ENCODE measurements at places on chromosomes 2 and 18.

GRCh38 chr18:35110554-35111485 lies 69.6 kb downstream of the MAPRE2 start:
- no peak for DNase-seq

DNA sequence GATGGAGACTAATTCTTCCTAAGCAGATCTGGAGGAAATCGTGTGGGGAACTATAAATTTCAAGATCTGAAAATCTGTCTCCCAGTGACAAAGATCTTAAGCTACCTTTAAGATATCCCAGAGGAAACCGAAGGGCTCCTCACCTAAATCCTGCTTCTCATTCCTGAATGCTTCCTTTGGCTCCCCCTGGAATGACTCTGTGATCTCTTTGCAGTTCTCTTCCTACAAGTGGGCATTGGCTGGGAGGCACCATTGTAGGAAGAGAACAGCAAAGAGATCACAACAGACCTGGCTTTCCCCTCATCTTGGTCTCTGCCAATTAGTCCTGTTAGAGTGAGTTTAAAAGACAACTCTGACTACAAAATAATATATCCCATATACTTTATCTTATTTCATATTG lies 70.0 kb upstream of the KCNH7 start:
- no peak for DNase-seq

DNA sequence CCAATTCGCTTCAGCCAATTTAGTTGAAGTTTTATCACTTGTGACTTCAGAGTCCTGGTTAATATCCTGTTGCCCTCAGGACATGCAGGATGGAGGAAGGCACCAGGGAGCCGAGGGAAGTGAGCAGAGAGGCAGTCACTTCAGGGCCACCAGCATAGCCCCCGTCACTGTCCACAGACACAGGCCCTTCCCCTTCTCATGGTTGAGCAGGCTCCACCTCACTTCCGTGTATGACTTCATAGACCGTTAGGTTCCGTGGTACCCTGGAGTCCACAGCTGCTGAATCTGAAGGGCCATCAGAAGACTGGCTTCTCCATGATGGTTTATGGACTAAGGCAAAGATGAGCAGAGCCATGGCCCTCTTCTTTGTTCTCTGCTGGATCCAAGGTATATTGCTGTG lies at the start of gene C2orf92:
Gene C2orf92 (plus strand): TSS at position 266 of the 400 bp plus-strand sequence. CDS start 76 bp downstream, at position 342.
- DNase-seq, result no peak

DNA sequence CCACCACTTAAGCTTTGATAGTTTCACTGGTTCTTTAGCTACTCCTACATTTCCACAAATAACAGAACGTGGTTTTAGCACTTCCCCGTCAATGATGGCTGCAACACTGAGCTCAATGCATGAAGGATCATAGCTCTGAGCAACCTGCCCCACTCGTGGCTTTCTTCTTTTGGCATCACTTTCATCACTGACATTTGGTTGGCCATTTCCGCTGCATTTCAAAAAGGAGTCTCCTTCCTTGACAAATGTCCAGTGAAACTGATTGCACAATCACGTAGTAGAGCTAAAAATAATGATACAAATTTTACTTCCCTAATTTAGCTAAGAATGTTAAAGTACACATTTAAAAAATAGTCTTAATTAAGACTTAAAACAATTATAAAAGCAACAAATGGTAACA lies 205.2 kb upstream of the HDAC4 start:
- no peak for DNase-seq

DNA sequence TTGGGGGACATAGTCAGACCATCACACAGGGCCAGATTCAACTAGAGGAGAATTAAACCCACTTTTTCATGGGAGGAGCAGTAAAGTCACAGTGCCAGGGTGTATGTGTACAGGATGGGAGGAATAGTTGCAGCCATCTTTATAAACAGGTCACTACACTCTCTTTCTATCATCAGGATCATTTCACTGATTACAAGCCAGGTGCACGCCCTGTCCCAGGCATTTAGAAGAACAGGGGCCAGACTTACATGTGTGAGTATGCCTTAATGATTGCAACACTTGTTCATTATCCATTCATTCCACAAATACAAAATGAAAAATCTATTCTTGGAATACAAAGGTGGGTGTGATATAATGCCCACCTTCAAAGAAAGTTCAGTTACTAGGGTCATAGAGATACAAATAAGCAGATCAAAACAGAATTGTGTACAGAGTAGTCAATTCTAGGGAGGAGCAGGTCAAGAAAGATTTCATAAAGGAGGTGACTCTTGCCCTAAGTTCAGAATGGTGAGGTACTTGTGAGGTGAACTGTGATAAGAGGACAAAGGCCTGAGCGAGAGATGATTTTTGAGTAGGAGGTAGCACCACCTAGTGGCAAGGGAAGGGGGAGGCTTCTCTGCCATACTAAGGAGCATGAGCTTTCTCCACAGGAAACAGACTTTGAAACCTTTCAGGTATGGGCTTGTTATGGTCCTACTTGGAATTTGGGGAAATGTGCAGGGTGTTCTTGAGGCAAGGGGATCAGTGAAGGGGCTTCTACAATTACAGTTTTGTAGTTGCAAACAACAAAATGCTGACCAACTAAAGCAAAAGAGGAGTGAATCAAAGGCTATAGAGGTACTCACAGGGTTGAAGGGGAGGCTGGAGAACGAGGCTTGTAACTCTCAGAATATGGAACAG lies 156.3 kb downstream of the SUCLG1 start:
- peak; percentile 53 for DNase-seq

GRCh38 chr2:190859347-190860297 lies 21.0 kb upstream of the GLS start:
- DNase-seq, result no peak

DNA sequence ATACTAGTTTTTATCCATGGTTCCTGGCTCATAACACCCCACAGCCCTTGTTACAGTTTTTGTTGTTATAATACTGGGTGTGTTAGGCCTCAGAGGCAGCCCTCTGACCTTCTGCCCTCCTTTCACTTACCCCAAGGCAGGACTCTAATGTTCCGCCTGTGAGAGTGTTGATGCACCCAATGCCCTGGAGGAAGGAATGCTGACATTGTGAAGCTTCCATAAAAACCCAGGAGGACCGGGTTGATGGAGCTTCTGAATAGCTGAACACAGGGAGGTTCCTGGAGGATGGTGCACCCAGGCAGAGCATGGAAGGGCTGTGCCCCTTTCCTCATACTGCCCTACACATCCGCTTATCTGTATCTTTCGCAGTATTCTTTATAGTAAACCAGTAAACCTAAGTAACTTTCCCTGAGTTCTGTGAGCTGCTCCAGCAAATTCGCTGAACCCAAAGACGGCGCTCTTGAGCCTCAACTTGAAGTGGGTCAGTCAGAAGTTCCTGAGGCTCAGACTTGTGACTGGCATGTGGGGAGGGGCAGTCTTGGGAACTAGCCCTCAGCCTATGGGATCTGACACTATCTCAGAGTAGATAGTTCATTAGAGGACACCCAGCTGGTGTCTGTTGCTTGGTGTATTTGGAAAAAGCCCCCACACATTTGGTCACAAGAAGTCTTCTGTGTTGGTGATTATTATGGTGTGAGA lies 10.4 kb downstream of the STON1 start:
- DNase-seq, result no peak

DNA sequence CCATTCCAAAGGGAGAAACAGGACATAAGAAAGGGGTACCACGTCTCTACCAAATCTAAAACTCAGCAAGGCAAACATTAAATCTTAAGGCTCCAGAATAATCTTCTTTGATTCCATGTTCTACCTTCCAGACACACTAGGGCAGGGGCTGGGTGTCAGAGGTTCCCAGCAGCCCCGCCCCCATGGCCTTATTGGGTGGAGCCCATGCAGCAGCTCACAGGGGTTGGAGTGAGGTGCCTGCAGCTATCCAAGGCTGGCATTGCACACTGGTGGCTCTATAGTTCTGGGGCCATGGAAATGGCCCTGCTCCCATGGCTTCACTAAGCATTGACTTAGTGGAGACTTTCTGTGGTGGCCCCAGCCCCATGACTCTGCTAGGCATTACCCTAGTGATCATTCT lies 14.9 kb upstream of the OSR1 start:
- no peak for DNase-seq

GRCh38 chr18:74806700-74807416 lies 209.2 kb downstream of the ZNF407 start:
- DNase-seq, result no peak

DNA sequence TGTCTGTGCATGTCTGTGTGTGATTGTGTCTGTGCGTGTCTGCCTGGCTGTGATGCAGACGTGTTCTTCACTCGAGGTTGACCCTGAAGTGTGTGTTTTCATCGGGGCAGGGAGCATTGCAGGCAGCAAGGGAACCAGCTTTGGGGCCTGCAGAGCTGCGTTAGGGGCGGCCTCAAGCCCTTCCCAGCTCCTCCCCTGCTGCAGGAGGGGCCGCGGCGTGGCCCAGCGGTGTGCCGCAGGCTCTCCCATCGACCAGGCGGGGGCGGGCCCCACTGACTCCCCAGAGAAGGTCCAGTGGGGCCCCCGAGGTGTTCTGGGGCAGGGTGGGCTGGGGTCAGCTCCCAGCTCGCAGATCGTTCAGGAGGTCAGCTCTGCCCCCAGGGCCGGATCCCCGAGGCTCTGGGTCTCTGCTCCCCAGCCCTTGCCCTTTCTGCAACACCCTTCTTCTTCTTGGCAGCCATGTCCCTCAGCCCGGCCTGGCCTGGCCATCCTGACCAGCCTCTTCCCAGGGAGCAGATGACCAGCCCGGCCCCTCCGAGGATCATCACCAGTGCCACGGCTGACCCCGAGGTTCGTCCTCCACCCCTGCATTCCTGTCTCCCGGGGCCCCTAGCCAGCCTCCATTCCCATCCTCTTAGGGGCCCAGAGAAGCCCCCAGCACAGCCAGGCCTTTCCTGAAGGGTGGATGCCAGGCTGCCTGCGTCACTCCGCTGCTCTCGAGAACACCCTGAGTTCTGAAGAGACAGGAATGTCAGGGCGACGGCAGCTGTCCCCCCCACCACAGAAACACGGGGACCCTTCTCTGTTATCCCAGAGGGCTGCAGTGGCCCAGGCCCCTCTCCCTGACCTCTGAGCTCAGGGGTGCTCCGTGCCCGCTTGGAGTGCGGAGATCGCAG lies 11.1 kb upstream of the KLHL30 start:
- DNase-seq, result peak; percentile 84

- DNase-seq, result no peak
Measured at GRCh38 chr2:37376421-37377186, 32.2 kb downstream of the QPCT start.

GRCh38 chr2:174023591-174024523 lies 58.7 kb upstream of the SP3 start:
- no peak for DNase-seq

DNA sequence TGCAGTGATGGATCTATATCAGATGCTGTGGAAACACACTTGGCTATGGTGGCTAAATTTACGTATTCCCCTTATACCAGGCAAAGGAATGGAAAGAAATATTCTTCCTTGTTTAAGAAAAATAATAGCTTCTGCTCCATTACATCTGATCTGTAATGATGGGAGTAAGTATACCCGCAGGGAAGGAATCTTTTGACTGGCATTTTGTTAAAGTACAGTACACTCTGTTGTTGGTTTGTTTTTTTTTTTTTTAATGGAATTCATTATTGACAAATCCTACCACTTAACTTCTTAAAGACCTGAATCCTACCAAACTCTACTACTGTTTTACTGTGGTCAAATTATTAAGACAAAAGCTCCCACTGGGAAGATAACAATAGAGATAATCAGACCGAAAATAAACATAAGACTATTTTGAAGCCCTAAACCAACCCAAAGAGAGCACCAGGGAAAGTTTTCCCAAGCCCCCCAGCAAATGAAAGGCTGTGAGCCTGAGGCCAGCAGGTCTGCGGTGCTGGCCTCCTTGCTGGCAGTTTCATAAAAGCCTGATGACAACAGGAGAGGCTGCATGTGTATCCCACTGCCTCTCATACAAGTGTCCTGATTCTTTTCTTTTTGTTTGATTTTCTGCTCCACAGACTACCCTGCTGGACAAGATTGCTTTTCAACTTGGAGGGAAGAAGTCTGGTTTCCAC lies 101.0 kb downstream of the SLC25A12 start:
- no peak for DNase-seq

- DNase-seq, result no peak
Measured at GRCh38 chr2:224774735-224775134, 58.6 kb upstream of the CCDC195 start.

DNA sequence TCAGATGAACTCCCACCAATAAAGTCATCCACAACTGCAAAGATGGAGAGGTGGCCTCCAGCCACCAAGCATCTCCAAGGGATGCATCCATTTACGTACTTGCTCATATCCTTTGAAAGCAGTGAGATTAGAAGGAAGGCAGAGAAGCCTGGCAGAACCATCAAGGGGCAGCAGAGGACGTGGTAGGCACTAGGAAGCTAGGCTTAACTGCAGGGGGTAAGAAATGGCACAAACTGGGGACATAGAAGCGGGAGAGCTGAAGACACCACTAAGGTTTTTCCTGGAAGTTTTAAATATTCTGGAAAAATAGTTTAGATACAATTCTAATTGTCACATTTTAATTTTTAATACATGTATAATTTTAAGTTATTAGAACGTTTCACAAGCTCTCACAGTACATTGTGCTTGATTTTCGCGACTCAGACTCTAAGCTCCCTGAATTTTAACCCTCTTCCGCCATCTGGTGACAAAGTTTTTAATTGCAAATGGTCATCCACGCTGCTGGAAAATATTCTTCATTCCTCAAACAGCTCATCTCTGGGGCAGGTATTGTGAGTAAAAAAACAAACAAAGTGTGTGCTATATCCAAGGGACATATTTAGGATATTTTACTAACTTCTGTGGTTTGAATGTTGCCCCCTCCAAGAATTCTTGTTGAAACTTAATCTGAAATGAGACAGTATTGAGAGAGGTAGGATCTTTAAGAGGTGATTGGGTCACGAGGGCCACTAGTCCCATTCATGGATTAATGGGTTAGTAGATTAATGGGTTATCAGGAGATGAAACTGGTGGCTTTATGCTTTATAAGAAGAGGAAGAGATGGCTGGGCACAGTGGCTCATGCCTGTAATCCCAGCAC lies 1.6 kb upstream of the PSTPIP2 start:
- DNase-seq, result no peak

- no peak for DNase-seq
Measured at GRCh38 chr2:22855081-22855480, 529.9 kb upstream of the KLHL29 start.

GRCh38 chr2:46487667-46488335 lies 8.4 kb downstream of the TMEM247 start:
- DNase-seq, result peak; percentile 29

DNA sequence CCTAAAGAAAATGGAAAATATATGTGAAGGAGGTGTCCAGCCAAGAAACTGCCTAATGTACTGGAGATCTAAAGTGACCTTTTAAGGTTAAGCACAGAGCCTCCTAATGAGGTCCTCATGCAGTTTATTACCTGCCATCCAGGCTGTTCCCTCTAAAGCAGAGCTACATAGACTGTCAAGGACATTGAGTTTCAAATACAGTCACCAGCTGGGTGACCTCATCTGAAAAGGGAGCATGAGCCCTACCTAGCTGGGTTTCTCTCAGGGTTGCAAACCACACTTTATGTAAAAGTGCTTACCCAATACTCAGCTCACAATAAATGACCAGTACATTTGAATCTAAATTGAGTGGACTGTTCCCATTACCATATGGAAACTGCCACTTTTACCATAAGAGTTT lies 65.4 kb upstream of the CTNNA2 start:
- DNase-seq, result no peak

- no peak for DNase-seq
Measured at GRCh38 chr18:50663626-50664441, 103.9 kb downstream of the MAPK4 start.

GRCh38 chr2:120684289-120685065 lies 51.2 kb upstream of the GLI2 start:
- DNase-seq, result no peak

Data from HuH-7.5 (cell line).